ENCODE measurements at places on chromosomes 11 and 22.

GRCh38 chr11:44813401-44813800 lies 86.6 kb downstream of the TSPAN18 start:
- no peak for DNase-seq

- DNase-seq: no peak
These were observed 36.7 kb downstream of the SPATA19 start for GRCh38 chr11:133808393-133809140.

- DNase-seq: peak; percentile 87
These were observed 69.1 kb downstream of the NAT10 start for GRCh38 chr11:34174412-34175041.

DNA sequence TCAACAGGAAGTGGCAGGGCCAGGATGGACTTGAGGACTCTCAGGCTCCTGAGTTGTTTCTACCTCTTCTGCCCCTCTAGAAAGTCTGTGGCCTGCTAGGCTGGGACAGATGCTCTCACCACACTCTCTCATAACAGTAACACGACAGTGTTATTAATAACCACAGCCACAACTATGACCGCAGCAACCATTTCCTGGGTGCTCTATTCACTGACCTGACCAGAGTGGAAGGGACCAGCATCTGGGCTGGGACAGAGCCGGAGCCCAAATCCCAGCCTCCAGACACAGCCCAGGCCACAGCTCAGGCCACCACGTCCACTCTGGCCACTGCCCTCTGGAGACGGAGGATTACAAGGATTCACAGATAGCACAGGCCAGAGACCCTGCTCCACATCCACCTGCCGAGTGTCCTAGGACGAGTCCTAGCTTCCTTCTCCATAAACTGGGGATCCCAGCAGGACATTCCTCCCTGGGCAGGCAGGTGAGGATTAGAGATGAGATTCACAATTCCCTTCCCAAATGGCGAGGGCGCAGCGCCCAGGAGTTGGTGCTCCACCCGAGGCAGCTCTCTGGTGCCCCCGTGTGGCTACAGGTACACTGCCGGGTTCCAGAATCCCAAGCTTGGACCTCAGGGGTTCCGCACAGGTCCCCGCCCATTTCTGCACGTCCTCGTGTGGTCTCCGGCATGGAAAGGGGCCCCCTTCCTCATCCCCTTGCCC lies 7.1 kb downstream of the PNPLA5 start:
- DNase-seq: peak; percentile 70

DNA sequence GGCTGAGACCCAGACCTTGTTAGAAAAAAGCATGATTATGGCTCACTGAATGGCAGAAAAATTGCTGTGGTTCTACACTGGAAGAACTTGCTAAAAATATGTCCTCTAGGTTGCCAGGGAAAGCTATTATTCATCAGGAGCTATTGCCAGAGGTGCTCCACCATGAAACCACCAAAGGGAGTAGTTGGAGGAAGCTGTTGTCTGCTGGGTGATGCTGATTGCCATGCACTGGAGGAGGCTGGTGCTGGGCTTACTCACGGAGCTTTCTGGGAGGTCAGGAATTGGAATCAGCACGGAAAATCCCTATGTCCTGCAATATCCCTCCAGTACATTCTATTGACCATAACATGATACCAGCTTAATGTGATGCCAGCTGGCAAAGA lies 199.6 kb upstream of the ZBED5 start:
- no peak for DNase-seq

- no peak for DNase-seq
These were observed 15.0 kb downstream of the USH1C start for GRCh38 chr11:17528906-17529843.

DNA sequence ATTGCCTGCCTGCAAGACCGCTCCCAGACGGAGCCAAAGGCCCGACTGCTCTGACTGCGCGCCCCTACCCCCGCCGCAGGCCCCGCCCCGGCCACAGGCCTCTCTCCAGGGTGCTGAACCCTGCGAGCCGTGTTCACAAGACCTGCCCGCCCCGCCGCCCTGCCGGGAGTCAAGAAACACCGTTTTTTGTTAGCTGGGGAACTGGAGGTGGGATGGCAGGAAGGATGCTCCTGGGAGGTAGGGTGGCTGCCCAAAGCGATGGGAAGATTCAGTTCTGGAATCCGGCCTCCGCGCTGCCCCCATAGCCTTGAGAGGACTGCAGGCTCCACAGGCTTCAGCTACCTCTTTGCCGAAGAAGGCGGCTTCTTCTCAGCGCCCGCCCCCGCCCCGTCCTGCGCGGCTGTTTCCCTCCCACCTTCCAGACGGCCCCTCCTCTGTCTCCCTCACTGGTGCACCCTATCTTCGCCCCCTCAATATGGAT lies 2.7 kb upstream of the PDE2A start:
- DNase-seq: peak; percentile 79

DNA sequence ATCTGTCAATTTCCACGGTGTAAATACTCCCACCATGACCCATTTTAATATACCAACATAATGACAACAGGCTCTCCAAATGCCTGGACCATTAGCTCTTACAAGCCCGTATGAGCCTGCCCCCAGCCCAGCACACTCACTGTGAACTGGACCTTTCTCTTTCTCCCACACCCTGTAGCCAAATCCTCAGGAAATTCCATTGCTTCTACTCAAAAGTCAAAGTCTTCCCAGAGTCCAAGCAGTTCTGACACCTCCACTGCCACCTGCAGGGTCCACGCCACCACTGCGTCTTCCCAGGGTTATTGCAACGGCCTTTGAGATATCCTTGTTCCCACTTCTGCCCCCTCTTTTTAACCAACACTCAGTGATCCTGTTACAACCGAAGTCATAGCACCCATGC lies 110.1 kb upstream of the ASPHD2 start:
- no peak for DNase-seq

- no peak for DNase-seq
These were observed 46.6 kb upstream of the RBFOX2 start for GRCh38 chr22:36075230-36075629.

- DNase-seq: no peak
These were observed 54.5 kb downstream of the C11orf91 start for GRCh38 chr11:33646168-33646567.

DNA sequence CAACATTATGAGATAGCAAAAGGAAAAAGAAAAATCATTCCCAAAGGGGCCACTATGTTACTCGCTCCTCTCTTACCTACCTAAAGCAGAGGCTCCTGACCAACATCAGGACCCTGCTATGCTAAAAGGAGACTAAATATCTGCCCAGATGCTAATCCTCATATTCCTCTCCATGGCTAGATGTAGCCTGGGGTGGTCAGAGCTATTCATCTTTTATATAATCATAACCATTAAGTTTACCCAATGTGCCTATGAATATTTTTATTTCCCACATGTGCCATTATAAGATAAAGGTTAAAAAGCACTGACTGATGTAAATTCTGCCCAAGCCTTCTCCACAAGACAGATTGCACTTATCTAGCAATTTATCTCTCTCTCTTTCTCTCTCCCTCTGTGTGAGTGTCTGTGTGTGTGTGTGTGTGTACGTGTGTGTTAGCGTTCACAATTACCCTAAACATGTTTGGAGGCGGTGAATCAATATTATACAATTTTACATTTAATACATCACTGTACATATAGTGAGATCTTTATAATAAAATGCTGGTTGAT lies 41.2 kb upstream of the ANO5 start:
- DNase-seq: no peak

DNA sequence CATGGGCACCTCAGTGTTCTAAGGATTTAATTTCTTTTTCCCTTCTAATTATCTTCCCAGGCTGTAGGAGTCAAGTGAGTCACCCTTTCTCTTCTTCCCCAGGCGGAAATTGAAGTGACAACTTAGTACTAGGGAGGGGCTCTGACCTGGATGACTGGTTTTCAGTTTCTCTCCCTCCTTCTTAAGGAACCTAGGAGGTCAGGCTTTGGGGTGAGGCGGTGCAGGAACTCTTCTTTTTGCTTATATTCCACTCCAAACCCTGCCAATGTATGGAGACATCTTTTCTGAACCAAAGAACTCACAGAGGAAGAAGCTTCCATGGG lies 12.6 kb downstream of the ZDHHC5 start:
- DNase-seq: no peak

- DNase-seq: peak; percentile 56
These were observed 25.8 kb downstream of the KCNC1 start for GRCh38 chr11:17760102-17761029.

DNA sequence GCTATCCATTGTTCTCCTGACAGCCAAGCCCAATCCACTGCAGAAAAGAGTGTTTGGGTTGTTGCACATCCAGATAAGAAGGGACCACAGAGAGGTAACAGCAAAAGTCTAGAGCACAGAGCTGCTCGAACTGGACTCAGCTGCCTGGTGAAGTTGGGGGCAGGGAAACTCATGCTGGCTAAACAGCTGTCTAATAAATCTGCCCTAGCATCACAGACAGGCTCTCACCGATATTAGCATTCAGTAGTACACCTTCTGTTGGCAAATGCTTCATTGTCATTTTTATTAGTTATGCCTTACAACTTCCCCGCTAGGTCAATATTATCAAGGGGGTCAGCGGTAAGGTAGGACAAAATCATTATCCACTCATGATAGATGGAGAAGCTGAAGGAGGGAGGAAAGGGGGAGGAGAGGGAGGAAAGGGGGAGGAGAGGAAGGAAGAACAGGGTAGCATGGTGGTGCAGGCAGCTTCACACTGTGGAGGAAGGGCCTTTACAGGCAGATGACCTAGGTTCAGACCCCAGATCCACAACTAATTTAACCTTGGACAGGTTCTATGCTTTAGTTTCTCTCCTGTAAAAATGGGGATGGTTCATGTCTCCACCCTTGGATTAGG lies 102.7 kb downstream of the LARGE1 start:
- DNase-seq: no peak

- no peak for DNase-seq
These were observed 765.4 kb downstream of the BRD1 start for GRCh38 chr22:49062155-49062801.

- DNase-seq: no peak
These were observed 94.2 kb downstream of the ABTB2 start for GRCh38 chr11:34263441-34264091.

DNA sequence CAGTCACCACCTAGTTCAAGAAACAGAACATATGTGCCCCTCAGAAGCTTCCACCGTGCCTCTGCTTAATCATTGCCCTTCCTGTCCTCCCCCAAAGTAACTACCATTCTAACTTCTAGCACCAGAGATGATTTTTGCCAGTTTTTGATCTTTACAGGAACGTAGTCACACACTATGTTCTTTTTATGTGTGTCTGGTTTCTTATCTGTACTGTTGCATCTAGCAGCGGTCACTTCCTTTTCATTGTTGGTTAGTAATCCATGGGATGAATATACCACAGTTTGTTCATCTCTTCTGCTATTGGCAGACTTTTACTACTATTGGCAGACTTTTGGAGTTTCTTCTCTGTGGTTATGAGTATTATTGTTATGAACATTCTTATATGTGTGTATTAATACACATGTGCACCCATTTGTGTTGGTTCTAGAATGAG lies 34.6 kb downstream of the SPECC1L start:
- no peak for DNase-seq

GRCh38 chr22:46425016-46425415 lies 89.5 kb downstream of the TRMU start:
- no peak for DNase-seq

DNA sequence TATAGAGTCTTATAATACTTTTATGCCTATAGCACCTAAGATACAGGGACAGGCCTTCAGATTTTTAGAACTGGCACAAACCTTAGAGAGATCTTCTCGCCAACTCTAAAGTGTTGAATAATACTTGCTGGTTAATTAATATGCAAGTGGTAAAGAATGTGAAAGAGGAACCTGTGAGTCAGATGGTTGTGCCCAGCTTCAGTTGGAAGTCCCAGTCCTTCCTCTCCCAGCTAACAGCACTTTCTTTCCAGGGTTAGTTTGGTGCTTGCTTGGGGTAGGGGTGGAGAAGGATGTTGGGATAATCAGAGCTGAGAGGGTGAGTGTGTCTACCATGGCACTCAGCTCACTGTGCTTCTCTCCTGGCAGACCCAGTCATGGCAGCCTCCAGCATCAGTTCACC lies 4.9 kb upstream of the TMEM132A start:
- DNase-seq: peak; percentile 55

Measured in germinal center (tissue), 1 donor.